ENCODE measurements at places on chromosomes 1 and 21.
A peak's percentile ranks its signal among the peaks of the same experiment; 100 is the strongest.

GRCh38 chr1:30700528-30701257, 22.7 kb downstream of the MATN1 start:
- DNase-seq, result no peak

DNA sequence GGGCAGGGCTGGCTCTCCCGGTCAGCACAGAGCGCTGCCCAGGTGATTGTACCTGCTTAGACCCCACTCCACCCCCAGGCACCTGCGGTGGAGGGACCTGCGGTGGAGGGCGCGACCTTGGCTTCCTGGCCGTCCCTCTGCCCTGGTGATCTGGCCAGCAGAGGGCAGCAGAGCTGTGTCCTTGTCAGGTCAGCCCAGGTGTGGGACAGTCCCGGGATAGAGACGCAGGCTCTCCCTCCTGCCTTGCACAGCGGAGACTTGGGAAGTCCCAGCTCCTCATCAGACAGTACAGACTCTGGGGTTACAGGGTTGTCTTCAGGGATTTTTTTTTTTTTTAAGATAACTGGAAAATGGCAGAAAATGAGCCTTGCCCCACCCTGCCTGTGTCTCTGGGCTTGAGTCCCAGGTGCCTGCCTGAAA, 10.0 kb downstream of the SLX9 start:
- DNase-seq, result peak; percentile 46

- DNase-seq, result no peak
Measured at GRCh38 chr1:217812175-217812574, 181.0 kb downstream of the SPATA17 start.

DNA sequence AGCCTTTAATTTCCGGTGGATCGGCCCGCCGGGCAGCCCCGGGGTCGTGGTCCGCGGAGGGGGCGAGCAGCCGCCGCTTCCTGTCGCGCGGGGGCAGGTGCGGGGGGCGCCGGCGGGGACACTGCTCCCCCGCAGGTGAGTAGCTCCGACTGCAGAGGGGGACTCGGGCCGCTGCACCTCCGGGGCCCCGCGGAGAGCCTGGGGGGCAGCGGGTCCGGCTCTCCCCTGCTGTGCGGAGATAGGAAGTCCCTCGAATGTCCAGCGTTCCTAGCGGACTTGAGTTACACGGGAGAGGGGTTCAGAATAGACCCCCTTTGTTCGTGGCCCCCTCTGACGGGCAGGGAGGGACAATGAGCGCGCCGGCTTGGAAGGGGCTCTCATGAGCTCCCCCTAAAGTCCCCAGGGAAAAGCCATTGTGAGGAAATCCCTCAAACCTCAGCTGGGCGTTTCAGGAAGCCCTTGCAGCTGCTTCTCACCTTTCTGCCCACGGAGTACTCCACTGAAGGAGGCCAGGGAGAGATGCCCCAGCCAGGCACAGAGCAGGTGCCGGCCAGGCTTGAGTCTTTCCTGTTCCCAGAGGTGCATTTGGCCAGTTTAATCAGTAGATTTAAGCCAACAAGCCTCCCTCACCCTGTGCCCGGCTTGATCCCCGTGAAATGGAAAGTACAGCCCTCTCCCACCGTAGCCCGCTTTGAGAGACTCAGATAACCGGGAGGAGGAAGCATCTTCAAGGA, 925 bp downstream of the PDE9A start:
- no peak for DNase-seq

DNA sequence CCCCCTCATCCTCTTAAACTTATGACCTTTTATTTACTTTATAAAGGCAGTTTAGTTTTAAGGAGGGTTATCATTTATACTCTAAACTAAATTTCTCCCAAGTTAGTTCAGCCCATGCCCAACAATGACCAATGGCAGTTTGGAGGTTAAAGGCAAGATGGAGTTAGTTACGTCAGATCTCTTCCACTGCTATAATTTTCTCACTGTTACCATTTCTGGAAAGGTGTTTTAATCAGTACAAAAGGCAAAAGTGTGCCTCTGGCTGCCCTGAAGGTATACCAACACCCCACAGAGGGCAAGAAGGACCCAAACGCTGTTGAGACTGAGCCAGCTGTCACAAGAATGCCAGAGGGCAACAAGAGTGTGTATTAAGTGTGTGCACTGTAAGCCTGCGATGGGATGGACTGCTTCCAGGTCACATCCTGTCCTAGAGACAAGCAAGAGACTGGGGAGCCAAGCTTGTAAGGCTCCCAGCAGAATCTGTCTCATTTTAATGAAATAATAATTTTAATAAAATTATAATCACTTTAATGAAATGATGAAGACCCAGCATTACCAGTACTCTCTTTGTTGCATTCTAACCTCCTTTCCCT, 32.5 kb upstream of the FAM89A start:
- DNase-seq, result no peak

Measured in SHP77 (cell line).